ENCODE measurements at places on chromosomes 6 and 20.

- no peak for DNase-seq
Measured at GRCh38 chr6:53284901-53285300, 63.8 kb downstream of the ELOVL5 start.

GRCh38 chr6:87950614-87951013 is 97.0 kb upstream of the SPACA1 start:
- DNase-seq = no peak

GRCh38 chr20:63655249-63655648 is 2.0 kb upstream of the STMN3 start:
- DNase-seq = no peak

DNA sequence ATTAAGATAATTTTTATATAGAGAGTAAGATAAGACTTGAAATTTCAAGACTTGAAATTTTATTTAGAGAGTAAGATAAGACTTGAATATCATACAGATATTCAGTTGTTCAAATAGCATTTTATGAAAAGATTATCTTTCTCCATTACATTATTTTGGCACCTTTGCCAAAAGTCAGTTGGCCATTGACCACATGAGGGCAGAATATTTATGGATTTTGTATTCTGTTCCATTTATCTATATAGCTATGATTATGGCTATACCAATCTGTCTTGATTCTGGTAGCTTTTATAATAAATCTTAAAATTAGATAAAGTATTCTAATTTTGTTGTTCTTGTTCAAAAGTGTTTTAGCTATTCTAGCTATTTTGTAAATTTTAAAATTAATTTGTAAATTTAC is 537.9 kb upstream of the GJE1 start:
- no peak for DNase-seq

- DNase-seq = no peak
Measured at GRCh38 chr6:163974322-163974721, 559.8 kb downstream of the QKI start.
